ENCODE measurements at places on chromosomes 4 and X.

GRCh38 chr4:67035501-67035900, 509.8 kb downstream of the CENPC start:
- no peak for DNase-seq

- DNase-seq = no peak
These were observed 80.5 kb downstream of the TBC1D9 start for GRCh38 chr4:140675599-140676231.

GRCh38 chr4:124514588-124514987, 197.9 kb downstream of the ANKRD50 start:
- DNase-seq = no peak

- DNase-seq = no peak
These were observed 8.1 kb upstream of the DTHD1 start for GRCh38 chr4:36273276-36273675.

GRCh38 chrX:13685126-13685763, 3.7 kb upstream of the RAB9A start:
- no peak for DNase-seq

DNA sequence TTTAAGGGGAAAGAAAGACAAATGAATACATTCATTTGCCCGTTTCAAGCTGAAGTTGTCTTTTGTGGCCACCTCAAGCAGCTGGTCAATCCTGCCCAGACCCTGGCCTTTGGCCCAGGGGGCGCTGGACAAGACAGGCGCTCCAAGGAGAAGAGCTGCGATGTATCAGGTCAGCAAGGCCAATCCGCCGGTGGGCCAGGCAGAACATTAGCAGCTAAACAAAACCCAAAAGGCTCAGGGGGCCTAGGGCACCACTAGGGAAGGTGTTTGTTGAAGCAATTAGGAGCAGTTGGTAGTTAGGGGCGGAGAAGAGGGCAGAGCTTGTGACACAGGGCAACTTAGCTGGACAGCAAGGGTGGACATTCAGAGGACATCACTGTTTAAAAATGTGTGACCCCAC, 60.8 kb upstream of the TMEM33 start:
- no peak for DNase-seq

DNA sequence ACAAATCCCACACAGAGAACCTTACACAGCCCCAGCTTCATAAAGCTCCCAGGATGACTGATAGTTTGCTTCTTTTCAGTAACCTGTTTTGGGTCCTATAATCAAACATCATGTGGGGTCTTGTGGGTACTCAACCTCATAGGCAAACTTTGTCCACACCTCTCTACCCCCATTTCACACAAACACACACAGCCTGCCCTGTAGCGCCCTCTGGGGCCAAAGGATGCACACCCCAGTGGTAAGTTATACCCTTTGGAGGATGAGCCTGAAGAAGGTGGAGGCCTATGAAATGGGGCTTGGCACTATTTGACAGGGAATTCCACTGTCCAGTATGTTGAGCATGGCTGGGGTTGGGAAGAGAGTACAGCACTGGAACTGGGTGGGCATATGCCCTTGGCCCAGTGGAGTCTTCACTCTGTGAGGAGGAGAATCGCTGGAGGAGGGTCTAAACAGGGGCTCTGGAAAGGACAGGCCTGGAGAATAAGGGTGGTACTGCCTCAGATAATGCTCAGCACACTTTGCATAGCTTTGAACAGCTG, 30.5 kb upstream of the COL25A1 start:
- no peak for DNase-seq

DNA sequence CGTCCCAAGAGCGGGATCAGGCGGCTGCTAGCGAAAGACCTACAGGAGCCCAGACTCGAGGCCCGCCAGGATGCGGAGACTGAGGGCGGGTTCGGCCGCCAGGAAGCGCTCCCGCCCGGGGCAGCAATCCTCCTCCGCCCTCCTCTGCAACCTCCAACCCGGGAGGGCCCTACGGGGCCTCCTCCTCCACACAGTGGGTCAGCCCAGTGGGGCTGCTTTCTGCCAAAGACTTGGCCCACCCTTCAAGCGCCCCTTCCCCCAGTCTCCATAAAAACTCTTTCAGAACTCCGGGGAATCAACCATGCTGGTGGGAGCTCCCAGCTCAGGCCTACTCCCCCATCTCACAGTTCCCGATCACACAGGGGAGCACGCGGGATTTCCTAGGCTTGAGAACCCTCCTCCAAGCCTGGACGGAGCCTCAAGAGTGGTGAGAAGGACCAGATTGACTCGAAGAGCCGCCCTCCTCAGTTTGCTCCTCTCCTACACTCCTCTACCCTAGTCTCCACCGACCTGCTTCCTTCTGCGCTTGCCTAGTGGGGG, 77.5 kb downstream of the RLIM start:
- DNase-seq = no peak

GRCh38 chr4:129821073-129821472, 725.1 kb downstream of the C4orf33 start:
- DNase-seq = no peak

GRCh38 chr4:139084804-139085093, 69.2 kb downstream of the NOCT start:
- no peak for DNase-seq

DNA sequence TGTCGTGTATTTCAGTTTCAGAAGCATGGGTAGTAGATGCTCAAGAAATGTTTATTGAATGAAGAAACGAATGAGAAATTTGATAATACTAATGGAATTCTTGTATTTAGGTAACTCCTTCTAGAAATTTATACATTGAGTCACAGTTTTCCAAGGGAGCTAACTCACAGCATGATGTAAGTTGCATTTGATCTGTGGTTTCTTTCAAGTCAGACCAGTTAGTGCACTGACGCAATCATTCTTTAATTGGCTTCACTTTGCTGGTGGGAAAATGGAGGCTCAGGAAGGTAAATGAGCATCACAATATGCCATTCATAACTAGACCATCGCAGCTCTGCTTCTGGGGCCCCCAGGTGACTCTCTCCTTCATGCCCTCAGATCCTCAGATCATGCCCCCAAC, 17.3 kb upstream of the CWH43 start:
- no peak for DNase-seq

DNA sequence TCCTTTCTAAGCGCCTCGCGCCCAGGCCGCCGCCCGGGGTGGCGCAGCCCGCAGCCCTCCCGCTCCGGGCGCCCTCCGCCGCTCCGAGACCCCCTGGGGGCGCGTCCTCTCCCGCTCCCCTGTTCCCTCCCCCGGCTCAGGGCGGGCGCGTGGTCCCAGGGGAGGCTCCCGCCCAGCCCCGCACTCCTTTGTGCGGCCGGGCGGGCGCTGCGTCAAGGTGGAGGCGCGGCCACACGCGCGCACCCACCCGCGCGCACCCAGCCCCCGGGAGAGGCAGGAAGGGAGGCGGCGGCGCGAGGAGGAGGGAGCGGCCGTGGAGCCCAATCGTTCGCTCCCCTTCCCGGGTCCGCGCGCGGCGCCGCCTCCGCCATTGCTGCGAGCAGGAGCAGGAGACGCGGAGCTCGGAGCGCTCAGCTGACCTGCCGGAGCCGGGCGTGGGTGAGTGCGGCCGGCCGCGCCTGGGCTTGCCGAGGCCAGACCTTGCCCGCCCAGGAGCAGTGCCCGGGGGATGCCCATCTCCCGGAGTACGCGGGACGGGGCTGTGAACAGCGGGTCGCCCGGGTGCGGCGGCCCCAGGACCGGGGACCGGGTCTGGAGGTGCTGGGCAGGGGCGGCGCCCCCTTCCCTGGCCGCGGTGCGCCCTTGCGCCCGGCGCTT, at the start of gene NSG1:
Gene NSG1, plus strand, starts transcription at position 367 of the 657 bp plus-strand sequence. CDS start 528 bp downstream, outside the sequence.
- no peak for DNase-seq

DNA sequence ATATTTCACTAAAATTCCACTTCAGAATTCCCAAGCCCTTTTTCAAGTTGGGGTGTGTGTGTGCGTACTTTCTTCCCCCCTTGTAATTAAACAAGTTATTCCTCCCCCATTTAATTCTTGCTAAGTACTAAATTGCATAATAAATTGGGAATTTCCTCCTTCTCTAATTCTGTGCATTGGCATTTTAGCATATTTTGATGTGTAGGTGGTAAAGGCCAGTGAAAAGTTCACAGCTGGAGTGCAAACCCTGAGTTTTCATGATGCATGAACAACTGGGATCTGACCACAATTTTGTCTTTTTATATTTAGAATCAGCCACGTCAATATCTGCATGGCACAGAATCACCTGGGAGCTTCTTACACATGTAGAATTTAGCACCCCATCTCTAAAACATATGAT, 18.5 kb downstream of the ANXA3 start:
- no peak for DNase-seq

DNA sequence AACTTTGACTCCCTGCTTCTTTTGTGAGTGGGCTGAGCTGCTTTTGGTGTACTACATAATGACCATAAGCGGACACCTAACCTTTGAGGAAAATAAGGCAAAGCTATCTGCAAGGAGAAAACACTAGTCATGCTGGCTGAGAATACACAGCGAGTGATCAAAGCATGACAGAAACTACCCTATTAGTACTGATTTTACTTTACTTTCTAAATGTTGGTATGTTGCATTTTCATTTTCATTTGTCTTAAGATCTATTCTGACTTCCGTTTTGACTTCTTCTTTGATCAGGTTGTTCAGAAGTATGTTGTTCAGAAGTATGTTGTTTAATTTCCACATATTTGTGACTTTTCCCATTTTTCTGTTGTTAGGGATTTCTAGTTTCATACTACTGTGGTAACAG, 361.1 kb downstream of the TRAM1L1 start:
- DNase-seq = no peak

GRCh38 chr4:107219681-107220080, 183.6 kb upstream of the DKK2 start:
- no peak for DNase-seq

DNA sequence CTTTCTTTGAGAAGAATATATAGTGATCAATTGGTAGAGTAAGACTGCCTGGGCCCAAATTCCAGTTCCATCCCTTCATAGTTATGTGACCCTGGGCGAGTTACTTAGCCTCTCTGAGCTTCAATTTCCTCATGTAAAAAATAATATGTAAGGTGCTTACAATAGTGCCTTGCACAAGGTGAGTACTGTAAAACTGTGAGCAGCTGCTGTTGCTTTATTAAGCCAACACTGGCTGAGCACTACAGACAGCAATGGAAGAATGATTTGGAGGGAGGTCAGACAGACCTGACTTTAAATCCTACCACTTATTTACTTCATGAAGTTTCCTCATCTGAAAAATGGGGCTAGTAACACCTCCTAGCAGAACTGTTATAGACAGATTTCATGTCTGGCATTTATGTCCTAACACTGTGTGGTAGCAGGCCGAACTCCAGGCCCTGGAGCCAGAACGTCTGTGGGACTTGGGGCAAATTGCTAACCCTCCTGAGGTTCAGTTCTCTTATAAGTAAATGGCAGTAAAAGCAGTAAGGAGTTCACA, 53.8 kb downstream of the RNF150 start:
- DNase-seq = no peak

- no peak for DNase-seq
These were observed 58.6 kb downstream of the MSX1 start for GRCh38 chr4:4918067-4918466.

GRCh38 chrX:78653118-78653822, 5.9 kb downstream of the RTL3 start:
- peak; percentile 76 for DNase-seq

DNA sequence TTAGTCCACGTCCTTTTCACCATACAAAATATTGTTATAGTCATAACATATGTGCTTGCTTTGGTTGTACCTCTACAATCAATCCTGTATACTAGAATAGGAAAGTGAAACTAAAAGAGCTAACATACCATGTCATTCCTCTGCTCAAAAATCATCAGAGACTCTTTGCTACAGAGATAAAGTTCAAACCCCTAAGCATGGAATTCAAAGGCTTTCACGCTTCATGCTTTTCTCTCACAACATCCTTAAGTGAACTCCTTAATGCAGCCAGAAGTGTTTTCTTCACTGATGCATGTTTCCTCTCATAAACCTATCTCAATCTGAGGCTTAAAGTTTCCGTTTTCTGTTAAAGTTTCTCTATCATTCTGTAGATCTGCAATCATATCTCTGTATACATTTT, 744.6 kb upstream of the IGFBP7 start:
- DNase-seq = no peak

DNA sequence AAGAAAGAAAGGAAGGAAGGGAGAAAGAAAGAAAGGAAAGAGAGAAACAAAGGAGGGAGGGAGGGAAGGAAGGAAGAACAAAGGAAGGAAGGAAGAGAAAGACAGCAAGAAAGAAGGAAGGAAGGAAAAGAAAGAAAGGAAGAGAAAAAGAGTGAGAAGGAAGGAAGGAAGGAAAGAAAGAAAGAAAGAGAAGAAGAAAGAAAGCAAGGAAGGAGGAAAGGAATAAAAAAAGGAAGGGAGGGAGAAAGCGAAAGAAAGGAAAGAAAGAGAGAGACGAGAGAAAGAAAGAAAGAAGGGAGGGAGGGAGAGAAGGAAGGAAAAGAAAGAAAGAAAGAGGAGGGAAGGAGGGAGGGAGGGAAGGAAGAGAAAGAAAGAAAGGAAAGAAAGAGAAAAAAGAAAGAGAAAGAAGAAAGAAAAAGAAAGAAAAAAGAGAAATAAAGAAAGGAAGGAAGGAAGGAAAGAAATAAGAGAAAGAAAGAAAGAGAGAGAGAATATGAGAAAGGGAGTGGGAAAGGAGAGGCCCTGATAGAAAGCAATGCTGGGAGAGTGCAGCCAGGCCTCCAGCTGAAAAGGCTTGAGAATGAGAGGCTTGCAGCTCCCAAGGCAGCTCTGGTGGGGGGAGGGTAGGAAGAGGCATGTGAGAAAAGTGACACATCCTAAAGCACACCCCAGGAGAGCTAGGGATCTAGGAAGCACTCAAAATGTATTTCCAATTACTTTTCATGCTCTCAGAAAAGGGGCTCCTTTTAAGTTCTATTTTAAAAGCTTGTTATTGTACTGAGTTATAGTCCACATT, 134.0 kb upstream of the ZIC3 start:
- no peak for DNase-seq

DNA sequence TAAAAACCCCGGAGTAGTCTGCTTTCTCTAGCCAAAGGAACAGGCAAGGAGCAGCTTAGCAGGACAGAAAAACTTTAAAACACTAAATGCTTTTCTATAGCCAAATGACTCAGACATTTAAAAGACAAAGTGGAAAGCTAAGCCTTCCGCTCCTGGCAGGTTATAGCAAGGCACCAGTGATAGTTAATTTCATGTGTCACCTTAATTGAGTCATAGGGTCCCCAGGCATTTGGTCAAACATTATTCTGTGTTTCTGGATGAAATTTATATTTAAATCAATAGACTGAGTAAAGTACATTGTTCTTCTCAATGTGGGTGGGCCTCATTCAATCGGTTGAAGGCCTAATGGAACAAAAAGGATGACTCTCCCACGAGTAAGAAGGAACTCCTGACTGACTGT, 885.7 kb upstream of the ADGRL3 start:
- DNase-seq = no peak

DNA sequence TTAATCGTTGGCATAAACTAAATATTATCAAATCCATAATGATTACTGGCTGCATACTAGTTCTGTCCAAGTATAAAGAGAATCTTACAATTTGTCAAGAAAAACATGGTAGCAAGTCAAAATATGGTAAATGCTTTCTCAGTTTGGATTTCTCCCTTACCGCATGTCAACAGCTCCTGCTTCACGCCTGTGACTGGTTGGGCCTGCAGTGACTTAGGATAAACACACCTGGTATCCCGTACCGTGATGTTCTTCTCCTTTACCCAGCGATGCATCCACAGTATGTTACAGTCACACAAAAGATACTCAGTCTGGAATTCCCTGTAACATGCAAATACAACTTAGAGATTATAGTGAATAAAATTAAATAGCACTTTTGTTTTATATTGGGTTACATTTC, 71.1 kb downstream of the ADGRA3 start:
- no peak for DNase-seq
